ENCODE measurements at places on chromosomes 2 and 18.

GRCh38 chr18:13471971-13472628, 253.5 kb downstream of the LDLRAD4 start:
- no peak for DNase-seq

DNA sequence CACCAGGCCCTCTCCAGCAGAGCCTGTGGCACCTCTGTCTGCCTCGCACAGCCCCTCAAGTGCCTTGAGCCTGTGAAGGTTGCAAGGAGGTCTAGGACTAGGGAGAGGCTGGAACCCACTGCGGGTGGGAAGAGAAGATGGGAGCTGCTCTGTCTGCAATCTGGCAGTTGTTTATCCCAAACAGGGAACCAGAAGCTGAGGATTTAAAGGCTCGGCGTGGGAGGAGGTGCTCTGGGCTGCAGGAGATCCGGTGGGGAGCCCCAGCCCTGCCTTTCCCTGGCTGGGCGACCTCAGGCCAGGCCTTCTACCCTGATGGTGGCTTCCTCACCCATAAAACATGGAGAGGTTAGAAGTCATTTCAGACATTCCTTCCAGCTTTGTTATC, 174.1 kb downstream of the SMAD7 start:
- no peak for DNase-seq

DNA sequence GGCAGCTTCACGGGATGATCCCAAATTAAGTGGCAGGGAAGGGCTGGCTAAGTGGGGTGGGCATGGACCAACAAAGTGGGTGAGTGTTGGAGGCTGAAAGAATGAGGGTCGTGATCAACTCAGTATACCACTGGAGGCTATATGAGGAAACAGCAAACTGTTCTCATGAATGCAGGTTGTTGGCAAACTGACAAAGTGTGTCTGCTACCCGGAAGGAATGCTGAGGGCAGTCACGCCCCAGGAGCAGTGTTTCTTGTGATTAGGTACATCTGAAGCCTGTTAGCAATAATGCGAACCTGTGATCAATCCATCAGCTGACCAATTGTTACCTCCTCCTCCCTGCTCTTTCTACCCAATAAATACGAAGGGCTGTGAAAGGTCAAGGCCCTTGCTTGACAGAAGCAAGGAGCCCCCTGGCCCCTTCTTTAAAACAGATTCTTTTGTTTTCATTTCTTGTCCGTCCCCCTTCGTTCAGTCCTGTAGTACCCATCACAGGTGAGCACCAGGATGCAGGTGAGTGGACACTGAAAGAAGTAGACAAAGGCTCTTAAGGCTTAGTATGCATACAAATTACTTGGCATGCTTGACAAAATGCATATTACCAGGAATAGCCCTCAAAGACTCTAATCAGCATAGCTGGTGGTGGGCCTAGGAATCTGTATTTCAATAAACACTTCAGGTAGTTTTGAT, 67.9 kb downstream of the LOXHD1 start:
- no peak for DNase-seq

DNA sequence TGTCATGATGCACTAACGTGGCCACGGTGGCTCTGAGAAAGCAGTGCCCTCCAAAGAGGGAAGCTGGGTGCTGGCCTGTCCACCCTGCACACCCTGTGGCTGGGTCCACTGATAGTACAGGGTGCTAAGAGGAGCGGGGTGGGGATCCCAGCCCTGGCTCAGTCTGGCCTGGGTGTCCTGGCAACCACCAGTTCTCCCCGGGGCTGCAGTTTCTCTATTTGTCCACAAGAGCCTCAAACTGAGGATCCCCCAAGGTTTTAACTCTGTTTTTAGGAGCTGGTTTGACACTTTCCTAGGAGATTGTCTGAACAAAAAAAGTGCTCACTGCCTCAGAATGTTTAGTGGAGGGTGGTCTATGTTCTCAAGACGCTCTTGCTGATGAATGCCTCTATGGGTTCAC, 29.0 kb downstream of the EDAR start:
- DNase-seq, result no peak

- no peak for DNase-seq
Measured at GRCh38 chr2:97749581-97749980, 36.2 kb downstream of the ZAP70 start.

GRCh38 chr2:221969087-221969829, 329.5 kb downstream of the PAX3 start:
- no peak for DNase-seq

- no peak for DNase-seq
Measured at GRCh38 chr2:110748489-110748867, 16.1 kb downstream of the ACOXL start.

DNA sequence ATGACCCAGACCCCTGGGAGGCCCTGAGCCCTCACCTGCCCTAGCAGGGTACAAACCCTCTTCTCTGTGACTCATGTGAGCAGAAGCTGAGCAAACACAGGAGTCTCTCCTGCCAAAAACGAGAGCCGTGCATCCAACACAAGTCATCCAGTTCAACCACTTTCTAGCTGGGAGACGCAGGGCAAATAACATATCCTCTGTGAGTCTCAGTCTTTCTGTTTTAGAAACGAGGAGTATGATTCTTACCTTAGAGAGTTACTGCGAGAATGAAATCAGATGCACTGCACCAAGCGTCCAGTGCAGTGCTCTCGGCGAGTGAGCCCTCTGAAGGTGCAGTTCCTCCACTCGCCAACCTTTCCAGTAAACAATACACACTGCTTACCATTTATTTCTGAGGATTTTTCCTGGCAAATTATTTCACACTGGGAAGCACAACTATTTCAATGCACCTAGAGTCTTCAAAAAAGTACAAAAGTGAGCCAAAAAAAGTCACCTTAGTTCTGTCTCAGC, 331.8 kb upstream of the MYT1L start:
- no peak for DNase-seq

DNA sequence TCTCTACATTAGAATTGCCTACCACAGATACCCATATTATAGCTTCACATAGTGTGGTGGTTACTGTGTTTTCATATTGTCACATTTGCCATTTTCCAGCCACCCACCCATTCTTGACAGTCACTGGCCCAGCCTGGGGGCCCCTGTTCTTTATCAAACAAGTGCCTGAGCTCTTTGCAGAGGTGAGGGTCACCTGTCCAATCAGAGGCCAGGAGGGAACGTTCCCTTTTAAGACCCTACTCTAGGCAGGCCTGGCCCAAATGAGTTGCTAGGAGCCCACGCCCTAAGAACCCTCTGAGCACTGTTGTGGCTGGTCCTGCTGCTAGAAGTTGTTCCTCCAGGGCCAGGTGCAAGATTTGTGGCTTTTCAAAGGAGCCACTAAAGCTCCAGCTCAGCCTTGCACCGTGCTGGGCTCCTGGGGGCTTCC, 5.2 kb downstream of the IL37 start:
- DNase-seq, result no peak

GRCh38 chr2:3742743-3743508, 39.6 kb downstream of the DCDC2C start:
- no peak for DNase-seq

- DNase-seq, result no peak
Measured at GRCh38 chr2:60498816-60499429, 54.5 kb downstream of the BCL11A start.

- no peak for DNase-seq
Measured at GRCh38 chr2:202608142-202608852, 26.5 kb upstream of the FAM117B start.

DNA sequence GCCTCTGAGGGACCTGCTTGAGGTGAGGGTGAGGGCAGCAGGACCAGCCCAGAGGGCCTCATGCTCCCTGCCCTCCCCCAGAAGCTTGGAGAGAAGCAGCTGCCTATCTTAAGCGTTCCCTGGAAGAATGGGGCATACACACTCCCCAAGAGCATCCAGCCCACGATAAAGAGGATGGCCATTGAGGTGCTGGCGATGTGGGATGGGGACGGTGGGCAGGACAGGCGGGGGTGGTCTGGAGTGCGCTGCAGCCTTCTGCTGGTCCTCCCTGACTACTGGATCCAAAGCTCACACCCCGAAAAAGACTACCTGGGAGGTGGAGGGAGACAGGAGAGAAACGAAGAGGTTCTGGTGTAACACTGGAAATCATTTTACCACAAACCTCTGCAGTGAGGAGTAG, 45.6 kb downstream of the LMAN2L start:
- DNase-seq, result no peak

- no peak for DNase-seq
Measured at GRCh38 chr2:151777935-151778334, 43.7 kb upstream of the NEB start.

- DNase-seq, result no peak
Measured at GRCh38 chr2:218009765-218010139, 7.0 kb upstream of the TNS1 start.

GRCh38 chr2:37414470-37414949, 70.1 kb downstream of the QPCT start:
- DNase-seq, result no peak

DNA sequence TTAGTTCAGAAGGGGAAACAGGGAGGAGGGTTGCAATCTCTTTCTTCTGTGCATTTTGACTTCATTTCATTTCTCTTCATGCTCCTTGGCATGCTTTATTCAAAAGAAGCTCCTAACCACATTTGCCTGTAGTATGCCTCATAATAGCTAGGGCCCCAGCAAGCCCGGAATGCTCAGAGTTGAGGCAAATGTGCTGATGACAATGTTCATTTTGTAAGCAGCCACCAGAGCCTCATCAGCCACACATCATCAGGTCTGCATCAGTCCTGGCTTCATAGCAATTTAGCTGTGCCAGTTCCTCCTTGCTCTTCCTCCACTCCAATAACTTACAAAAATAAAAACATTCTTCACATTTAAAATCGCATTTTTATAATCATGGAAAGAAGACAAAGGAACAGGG, 65.4 kb upstream of the MMADHC start:
- DNase-seq, result peak; percentile 50

- DNase-seq, result no peak
Measured at GRCh38 chr2:71962350-71962749, 185.3 kb downstream of the CYP26B1 start.

DNA sequence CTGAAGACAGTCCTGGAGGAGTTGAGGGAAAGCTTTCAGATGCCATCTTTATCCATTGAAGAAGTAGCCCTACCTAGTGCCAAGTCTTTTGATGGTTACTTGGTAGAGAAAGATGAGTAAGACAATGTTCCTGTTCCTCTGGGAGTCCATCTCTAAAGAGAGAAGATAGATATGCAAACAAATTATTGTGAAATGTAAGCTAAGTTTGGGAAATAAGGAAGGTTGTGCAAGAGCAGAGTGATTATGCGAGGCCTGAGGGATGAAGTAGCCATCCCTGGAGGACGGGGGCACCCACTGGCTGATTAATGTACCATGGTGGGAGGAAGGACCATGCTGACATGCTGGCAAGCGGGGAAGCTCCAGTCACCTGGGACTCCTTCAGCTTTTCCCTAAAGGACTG, 994 bp upstream of the DTNA start:
- DNase-seq, result no peak

DNA sequence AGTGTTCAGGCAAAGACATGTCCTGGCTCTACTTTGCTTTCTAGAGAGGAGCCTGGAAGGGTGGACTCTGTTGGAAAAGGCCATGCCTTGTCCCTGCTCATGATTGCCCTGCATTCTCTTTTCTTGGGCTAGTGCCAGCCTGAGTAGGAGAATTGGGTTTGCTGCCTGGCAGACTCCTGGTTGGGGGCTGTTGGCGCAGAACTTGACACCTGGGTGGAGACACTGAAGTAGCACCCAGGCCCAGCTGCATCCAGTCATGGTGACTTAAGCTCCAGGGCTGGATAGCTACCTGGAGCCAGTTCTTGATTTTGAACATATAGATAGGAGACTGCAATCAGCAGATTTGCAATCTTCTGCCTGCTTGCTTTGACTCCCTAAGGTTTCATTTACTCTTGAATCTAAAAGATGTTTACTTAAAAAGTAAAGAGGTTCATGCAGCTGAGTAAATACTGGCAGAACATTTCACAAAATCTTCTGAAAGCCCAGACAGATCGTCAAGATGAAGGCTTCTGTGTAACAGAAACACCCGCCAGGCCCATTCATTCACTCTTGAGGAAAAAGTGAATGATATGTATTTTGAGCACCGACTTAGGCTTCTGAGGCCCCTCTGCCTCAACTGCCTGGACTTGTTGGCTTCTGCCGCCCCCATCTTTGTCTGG, 38.0 kb upstream of the YWHAQ start:
- DNase-seq, result no peak

DNA sequence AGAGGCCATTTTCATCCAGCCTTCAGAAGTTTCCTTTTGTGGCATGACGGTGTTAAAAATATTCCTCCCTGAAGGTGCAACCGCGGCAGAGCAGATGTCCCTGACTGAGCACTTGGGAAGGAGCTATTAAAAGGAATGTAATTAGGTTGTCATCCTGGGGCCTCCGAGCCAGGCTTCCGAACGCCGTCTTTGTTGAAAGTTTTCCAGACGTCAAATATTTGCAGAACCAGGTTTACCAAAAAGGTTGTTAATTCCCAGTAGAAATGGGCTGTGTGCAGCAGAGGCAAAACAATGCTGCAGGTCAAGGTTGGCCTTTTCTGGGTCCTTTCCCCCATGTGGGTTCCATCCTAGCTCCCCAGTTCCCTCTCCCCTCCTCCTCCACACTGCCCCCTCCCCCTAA, 110.0 kb upstream of the STPG4 start:
- DNase-seq, result no peak

DNA sequence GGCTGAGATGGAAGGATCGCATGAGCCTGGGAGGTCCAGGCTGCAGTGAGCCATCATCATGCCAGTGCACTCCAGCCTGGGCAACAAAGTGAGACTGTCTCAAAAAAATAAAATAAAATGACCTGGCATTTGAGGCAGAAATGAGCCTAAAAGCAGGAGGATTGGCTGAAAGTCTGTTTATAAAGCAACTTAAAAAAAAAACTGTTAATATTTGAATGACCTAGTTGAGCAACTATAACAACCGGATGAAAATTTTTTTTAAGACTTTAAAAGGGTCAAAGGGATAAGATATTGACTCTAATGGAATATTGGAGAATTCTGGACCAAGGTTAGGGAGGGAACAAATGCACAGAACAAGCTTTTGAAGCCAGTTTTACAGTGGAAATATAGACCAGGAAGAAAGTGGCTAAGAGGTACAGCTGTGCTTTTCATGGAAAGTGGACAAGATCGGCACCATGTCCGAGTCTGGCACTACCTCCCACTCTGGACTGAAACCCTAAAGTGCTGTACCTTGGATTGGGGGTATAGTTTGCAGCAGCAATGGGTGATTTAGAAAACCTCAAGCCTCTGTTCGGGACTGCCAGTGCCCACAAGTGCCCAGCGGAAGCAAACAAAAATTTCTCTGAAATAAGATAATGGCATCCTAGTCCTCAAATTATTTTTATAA, 33.2 kb upstream of the ELAC1 start:
- DNase-seq, result no peak

DNA sequence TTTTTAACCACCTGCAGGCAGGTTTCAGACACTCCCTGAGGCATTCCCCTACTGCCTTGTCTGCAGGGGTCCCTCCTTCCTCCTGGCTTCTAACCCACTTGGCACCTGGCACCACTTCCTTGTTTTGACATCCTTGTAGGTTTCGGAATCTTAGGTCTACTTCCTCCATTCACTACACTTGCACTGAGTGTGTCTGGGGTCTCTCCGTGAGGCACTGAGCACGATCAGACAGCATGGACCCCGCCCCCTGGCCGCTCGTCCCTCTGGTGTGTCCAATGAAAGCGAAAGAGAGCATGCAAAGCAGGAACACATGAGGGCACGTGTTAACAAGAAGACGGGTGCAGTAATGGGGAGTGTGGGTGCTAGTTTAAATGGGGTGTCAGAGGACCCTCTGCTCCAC, 63.8 kb downstream of the HAUS1 start:
- no peak for DNase-seq

GRCh38 chr2:23132823-23133595, 252.0 kb upstream of the KLHL29 start:
- no peak for DNase-seq

- DNase-seq, result no peak
Measured at GRCh38 chr18:70332694-70333093, 43.8 kb downstream of the SOCS6 start.
